ENCODE measurements at places on chromosomes 2 and 18.

GRCh38 chr2:174122185-174122584 lies 126.1 kb downstream of the OLA1 start:
- no peak for DNase-seq

DNA sequence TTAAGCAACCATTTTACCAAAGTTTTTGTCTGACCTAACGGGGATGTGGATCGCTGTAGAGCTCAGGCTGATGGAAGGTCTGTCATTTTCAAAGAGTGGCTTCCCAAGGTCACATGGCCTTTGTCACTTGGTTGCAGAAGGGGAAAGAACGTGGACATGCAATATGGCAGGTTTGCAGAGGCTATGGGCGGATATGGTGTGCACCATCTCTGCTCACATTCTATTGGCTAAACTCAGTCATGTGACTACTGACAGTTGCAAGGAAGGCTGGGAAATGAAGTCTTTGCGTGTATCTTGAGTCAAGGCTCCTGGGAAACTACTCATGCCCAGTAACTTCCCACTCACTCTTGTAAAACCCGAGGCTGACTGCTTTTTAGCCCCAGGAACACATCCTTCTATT lies 96.8 kb downstream of the ST6GAL2 start:
- DNase-seq = no peak

GRCh38 chr2:17799301-17800120 lies 16.7 kb upstream of the MSGN1 start:
- DNase-seq = no peak

DNA sequence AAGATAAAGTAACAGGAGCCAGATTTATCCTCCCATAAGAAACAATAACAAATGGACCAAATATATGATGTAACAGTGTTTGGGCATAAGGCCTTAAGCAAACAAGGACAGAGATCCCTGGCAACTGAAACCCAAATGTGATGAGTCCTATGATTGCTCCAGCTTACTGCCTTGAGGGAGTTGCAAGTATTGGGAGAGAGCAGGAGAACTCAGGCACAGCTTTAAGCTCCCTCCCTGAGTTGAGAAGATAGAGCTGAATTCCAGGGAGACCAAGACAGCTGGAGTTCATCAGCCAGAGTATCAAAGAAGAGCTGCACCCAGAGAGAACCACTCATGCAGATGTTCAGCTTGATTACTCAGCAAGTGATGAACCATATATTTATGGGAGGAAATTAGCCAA lies 814.5 kb upstream of the RAB6C start:
- DNase-seq = no peak

DNA sequence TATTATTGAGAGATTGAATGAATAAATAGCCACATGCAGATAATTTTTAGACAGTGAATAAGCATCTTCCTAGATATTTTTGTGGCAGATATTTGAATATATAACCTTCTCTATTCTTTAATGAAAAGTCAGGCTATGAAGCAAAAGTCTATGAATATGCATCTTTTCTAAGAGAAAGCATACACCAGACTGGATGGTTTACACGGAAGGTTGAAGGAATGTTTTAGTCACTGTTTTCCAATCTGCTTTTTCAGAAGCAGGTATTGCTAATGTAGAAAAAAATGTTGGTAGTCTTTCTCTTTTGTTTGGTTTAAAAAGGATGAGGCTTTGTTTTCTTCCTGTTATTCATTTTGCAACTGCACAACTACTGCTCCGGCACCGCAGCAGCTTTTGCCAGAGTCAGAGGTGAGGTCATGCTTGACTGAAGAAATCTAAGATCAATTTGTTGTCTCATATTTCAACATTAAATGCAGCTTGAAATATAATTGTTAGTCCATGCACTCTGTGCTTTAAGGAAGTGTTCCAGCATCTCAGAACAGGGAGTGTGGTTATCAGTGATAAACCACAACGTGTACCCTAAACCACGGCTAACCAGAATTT lies 1540.8 kb upstream of the PIK3C3 start:
- DNase-seq = no peak

DNA sequence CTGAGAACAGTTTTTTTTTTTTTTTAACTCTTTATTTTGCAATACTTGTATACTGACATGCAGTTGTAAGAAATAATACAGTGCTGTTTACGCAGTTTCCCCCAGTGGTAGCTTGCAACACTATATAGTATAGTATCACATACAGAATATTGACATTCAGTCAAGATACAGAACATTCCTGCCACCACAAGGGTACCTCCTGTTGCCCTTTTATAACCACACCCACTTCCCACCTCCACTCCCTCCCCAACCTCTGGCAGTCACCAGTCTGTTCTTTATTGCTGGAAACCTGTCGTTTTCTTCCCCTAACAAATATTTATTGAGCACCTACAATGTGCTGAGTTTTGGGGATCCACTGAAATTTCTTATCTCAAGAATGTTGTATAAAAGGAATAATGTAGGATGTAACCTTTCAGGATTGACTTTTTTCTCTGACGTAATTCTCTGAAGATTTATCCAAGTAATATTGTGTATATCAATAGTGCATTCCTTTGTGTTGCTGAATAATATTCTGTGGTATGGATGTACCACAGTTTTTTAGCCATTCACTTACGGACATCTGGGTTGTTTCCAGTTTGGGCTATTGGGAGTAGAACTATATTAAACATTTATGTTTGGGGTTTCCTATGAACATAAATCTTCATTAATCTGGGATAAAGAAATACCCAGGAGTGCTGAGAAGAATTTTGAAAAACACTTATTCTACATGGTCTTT lies 51.4 kb upstream of the EML6 start:
- no peak for DNase-seq

DNA sequence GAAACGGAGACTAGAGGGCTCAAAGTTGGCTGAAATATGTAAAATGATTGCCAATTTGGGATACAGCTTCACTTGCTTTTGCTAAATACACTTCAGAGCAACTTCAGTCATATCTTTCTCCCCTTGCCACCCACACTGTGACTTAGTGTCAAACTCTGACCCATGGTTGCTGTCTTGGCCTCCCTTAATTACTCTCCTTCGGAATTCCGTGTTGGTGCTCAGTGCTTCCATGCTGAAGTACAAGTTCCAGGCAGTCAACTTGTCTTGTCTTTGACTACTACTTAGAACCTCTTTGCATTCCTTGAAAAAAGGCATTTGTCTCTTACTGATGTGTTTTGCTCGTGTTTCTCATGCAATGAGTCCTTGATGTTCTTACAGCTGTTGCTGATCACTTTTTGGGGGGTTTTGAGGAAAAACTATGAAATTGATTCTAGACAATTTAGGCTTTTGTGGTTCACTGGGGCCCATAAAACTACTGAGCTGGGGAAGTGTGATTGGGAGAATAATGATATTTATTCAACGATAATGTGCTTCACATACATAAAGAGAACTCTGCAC lies 146.0 kb downstream of the UBE2E3 start:
- no peak for DNase-seq

DNA sequence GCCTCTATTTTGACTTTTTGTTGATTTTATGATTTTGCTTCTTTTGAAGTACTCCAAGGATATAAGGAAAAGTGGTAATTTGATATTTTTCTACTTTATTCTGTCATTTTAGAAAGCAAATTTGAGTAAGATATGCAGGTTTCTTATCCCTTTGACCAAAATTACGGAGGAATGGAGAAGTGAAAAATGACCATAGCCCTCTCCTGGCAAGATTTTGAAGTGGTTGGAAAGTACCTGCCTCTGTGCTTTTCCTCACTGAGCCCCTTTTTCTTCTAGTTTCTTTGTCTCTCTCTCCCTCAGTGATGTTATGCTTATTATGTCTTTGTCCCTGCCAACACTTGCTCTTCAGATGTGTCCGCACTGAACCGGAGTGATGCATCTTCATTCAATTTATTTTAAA lies 898.1 kb downstream of the EPHA4 start:
- no peak for DNase-seq

DNA sequence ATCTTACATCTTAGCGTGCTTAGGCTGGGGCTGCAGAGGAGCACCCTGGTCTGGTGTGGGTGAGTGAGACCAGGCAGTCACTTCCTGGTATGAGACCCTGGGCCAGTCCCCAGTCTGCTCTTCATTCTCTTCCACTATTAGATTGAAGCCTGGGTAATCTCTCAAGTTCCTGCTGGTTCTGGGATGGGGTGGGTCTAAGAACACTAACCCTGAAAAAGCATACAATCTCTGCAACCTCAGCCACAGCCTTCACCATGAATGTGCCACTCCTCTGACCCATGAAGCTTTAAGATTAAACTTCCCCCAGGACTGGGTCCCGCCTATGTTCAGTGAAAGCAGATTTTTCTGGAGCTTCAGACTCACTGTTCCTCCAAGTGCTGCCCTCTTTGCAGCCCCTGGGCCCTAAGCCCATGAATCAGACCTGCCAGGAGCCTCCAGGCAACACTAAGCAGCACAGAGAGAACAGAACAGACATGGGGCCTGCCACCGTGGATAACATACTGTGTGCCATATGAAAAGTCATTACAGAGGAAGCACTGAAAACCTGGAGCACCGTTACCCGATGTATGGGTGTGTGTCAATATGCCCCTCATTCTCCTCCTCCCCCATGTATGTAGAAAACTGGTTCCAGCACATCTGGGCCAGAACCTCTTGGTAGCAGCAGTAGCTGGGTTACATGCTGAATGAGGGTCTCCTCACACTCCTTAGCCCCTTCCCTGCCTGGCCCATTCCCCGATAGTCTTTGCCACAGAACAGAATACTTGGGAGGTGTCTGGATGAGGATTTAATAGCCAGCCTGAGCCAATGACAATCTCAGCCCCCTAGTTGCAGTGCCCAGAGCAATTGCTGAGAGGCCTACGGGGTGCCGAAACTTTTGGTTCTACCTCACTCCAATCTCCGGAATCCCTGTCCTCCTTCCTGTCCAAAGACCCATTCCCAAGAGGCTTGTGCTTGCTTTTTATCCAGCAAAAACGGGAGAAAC lies 2.7 kb upstream of the SIX2 start:
- DNase-seq = no peak

DNA sequence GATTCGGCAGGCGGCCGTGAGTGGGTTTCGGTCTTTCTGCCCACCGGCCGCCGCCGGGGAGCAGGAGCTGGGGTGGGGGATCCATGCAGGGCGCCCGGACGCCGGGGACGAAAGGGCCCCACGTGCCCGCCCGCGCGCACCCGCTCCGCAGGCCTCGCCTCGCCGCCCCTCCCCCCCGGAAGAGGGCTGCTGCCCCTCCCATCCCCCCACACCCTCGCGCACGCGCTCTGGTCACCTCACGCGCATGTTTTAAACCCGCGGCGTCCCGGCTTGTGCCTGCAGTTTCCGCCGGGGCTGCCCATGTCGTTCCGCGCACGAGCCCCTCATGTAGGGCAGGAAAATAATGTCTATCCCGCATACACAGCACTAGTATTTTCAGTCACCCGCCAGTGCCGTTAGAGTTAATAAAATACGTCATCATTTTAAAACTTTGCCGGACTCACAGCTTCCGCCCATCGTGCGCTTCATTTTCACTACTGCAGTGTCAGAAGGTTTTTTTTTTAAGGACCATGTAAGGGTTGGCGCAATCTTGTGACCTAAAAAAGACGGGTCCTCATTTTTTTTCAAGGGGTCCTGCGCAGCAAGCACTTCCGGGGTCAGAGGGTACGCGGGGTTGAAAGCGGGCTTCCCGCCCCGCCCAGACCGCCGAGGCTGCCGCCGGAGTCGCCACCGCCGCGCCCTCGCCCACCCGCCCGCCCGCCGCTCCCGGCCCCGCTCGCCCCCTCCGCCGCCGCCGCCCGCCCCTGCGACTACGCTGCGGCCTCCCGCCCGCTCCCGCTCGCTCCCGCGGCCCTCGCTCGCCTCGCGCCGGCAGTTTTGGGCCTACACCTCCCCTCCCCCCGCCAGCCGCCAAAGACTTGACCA lies at the start of gene PCBP1:
Gene PCBP1 (plus strand): TSS at position 640 of the 864 bp plus-strand sequence. CDS start 267 bp downstream, outside the sequence.
- peak; percentile 90 for DNase-seq

- DNase-seq = no peak
Observed at GRCh38 chr2:210099940-210100339, 71.3 kb downstream of the KANSL1L start.

- no peak for DNase-seq
Observed at GRCh38 chr2:119704670-119705120, 25.7 kb downstream of the TMEM177 start.

- no peak for DNase-seq
Observed at GRCh38 chr2:209653134-209653533, 118.5 kb upstream of the UNC80 start.

- no peak for DNase-seq
Observed at GRCh38 chr18:79011300-79011870, 31.8 kb downstream of the SALL3 start.

- no peak for DNase-seq
Observed at GRCh38 chr2:68669651-68670050, 26.3 kb downstream of the PROKR1 start.

DNA sequence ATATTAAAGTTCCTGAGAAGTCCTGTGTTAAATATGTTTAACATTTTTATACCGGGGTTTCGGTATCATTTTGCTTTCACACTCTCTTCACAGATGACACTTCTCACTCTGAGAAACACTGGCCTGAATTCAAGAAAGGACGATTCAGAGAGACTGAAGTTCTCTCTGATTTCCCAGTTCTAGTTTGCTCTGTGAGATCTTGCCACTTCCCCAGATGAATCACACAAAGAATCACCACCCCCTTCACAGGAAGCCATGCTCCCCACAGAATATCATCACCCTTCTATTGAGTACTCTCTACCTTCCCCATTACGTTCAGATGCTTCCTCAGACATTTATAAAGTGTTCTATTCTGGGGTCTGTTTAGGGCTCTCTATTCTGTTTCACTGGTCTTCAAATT lies 16.1 kb upstream of the CD207 start:
- peak; percentile 37 for DNase-seq

DNA sequence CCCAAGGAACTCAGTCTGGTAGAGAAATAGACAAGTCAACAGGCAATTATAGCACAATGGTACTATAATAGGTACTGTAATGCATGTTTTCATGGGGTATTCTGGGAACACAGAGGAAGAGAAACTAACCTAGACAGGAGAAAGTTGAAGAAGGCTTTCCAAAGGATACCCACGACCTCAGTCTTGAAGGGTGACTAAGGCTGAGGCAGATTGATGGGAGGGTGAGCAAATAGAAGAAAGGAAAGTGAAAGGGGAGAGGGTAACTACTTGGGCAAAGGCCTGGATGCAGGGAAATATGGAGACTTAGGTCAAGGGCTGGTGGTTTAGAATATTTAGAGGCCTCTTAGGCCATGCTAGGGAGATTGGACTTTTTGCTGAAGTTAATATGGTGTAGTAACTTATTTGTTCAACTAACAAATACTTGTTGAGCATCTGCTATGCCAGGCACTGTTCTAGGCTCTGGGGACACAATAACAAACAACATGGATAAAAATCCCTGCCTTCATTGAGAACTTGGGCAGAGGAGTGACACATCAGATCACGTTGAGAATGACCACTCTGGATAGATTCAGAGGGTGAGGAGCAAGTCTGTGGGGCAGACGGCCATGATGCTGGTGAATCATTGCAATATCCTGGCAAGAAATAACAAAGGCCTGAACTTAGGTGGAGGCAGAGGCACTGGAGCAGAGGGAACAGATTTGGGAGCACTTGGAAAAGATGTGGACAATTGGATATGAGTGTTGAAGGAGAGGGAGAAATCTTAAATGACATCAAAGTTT lies 56.4 kb downstream of the PLB1 start:
- DNase-seq = no peak

DNA sequence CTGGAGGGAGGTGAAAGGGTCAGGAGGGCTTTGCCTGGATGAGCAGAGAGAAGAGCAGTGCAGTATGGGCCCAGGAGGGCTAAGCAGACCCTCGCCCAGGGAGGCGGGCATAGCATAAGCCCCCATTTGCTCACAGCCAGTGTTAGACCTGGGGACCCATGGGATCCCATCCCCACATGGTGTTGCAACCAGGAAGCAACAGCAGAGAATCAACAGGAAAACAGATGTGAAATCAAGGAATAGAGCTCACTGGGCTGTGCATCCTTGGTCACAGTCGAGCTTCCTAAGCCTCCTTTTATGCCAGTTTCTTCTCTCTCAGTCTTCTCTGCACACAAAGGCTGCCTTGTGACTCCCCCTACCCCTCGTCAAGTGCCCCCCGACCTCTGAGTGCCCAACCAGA lies 19.9 kb downstream of the ASB18 start:
- no peak for DNase-seq
